ENCODE measurements at places on chromosomes 3 and 15.

DNA sequence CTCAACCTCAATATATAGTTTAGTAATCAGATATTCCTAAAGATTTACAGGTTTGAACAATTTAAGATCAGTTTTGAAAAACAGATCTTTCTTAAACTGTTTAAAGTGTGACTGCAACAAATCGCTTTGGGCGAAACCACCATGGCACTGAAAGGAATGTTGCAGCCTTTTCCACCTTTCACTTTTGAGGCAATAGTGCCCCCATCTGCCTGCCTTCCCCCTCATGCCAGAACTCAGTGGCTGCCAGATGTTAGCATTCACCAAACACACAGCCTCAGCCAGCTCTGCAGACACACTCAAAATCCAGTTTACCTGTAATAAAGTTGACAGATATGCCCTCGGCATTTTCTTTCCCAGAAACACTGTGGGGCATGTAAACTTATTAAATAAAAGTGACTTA is 3.3 kb downstream of the LYSMD4 start:
- peak; percentile 35 for DNase-seq

DNA sequence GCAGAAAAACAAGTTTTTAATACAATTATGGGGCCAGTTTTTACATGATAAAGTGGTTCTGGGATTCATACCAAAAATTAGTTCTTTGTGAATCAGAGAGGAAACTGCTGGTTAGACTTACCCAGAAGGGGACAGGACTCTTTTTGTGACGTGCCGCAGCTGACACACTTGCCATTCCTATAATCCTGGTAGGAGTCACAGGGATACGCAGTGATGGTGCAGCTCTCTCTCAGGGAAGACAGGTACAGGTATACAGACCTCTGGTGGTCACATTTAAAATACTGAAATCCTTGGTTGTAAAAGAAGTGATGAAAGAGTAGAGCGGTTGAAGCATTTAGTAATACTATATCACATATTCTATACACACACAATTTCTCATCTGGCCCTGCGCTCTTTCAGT is 20.2 kb upstream of the TMEM41A start:
- no peak for DNase-seq

DNA sequence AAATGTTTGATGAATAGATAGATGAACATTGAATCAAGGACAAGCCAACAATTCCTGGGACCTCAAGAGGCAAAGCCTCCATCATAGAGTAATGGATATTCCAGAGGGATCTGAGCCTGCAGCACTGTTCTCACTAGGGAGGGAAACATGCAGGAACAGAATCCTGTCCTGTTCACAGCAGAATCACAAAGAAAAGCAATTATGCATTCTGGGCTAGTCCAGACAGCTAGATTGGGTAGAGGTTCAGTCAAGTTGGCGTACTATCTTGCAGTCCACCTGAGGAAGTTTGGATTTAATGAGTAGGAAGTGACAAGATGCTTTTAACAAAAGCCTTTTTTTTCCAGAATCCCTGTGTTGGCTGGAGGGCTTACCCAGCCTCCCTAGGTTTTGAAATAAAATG is 314.5 kb upstream of the SEMA6D start:
- DNase-seq: no peak

DNA sequence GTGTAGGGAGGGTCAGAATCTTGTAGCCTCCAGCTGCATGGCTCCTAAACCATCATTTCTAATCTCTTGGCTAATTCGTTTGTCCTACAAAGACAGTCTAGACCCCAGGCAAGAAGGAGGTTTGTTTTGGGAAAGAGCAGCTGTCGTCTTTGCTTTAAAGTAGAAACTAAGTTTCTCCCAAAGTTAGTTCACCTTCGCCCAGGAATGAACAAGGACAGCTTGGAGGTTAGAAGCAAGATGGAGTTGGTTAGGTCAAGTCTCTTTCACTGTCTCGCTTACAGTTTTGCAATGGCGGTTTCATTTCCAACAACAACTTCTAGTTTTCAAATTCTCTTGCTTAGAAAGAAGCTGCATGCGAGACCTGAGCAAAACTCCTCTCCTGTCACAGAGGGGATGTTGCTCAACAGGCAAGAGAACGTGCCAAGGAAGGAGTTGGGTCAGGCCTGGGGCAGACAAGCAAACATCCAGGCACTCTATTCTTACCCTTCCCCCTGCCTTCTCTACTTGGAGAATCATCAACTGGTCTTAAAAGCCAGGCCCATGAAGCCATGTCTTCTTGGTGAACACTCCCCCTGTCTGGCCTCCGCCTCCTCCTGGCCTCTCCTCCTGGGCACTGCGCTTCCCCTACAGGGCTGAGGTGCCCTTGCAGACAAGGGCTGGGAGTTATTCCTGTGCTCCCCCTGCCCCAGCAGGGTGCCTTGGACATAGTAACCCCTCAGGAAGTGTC is 57.6 kb downstream of the TMEM44 start:
- no peak for DNase-seq

DNA sequence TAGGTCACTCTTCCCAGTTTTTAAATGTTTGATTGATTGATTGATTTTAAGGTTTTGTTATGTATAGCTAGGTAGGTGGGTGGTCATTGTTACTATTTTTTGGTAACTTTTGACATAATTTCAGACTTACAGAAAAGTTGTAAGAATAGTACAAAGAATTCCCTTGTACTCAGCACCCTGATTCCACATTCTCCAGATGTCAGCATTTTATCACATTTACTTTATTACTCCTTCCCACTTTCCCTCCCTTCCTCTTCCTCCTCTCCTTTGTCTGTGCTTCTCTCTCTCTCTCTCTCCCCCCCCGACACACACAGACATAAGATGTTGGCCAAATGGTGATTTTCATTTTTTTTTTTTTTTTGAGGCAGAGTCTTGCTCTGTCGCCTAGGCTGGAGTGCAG is 14.8 kb downstream of the IDH3A start:
- no peak for DNase-seq

GRCh38 chr3:11096266-11097139 is 57.8 kb upstream of the HRH1 start:
- DNase-seq: peak; percentile 13

DNA sequence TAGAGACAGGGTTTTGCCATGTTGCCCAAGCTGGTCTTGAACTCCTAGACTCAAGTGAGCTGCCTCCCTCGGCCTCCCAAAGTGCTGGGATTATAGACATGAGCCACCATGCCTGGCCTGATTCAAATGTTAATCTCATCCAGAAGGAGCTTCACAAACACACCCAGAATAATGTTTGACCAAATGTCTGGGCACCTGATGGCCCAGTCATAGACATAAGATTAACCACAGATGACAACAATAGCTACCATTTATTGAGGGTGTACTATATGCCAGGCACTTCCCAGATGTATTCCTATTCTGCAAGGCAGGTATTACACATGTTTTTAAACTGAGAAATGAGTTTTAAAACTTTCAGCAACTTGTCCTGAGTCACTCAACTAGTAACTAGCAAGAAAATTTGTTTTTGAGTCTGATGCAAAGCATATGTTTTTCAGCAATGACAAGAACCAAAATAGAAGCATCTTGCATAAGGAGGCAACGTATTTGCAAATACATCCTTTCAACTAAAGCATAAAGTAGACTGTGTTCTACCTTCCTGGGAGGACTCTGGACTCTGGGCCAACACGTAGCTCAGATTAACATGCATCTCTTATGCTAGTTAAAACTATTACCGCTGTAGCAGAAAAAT is 8.1 kb upstream of the SPG21 start:
- no peak for DNase-seq

- DNase-seq: no peak
These were observed 128.1 kb downstream of the MBNL1 start for GRCh38 chr3:152396867-152397266.

DNA sequence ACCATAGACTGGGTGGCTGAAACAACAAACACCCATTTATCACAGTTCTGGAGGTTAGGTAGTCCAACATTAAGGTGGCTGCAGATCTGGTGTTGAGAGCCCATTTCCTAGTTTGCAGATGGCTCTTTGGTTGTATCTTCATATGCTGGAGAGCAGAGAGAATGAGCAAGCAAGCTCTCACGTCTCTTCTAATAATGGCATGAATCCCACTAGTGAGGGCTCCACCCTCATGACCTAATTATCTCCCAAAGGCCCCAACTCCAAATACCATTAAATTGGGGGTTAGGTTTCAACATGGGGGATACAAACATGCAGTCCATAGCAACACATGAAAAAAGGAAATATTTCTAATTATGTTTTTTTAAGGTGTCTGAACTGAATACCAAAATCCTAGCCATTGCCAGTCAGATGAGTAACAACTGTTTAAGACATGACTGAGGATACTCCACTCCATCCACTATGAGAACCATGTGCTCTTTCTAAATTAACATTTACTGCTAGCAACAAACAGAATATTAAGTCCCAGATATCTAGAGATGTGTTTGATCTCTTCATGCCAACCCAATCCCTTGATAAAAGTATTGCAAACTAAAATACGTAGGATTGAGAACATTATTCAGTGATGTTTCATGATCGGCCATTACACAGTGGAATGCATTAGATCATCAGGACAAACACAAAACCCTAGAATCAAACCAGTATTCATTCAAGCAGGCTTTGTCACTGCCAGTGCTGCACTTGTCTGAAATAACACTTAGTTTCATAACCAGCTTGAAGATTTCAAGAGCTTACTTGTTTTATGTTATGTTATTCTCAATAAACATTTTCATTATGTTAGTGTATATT is 340.3 kb downstream of the SLC9A9 start:
- no peak for DNase-seq

GRCh38 chr3:123347691-123348264 is 101.1 kb downstream of the ADCY5 start:
- DNase-seq: no peak

- no peak for DNase-seq
These were observed 46.9 kb downstream of the MBNL1 start for GRCh38 chr3:152315623-152316022.

- DNase-seq: no peak
These were observed 54.5 kb downstream of the SATB1 start for GRCh38 chr3:18370672-18371071.

DNA sequence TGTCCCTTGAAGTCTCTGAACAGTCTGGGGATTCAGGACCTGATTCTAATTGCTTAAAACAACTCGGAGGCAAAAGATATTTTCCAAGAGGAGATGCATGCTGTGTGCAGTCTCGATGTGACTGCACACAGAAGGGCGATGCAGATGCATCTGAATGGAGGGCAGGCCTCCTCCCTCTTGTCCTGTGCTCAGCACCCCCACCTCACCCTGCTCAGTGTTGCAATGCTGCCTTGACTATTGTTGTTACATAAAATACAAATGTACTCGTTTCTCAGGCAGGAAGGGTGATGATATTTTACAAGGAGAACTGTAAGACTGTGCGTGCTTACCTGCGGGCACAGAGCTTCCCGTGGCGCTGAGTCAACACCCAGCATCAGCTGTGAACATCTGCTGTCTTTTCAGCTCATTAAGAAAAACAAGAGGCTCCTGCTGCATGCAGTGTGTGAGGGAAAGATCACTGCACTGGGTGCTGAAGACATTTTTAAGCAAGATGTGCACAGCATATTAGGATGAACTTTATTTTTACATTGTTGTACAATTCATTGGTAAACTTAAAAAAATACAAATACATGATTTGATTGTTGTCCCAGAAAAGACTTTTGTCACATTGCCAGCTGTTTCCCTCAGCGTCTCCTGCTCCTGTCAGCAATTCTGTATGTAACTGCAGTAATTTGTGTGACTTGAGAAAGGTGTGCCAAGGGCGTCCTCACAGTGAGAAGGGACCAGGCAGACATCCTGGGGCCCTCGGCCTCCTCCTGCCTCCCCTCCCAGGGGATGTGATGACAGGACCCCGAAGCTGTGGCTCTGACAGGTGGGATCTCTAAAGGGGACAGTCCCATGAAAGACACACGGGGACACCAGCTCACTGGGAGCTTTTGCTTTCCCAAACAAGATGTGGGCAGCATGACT is 56.3 kb upstream of the RPL32 start:
- DNase-seq: no peak

GRCh38 chr3:150114873-150115540 is 144.3 kb upstream of the PFN2 start:
- no peak for DNase-seq

DNA sequence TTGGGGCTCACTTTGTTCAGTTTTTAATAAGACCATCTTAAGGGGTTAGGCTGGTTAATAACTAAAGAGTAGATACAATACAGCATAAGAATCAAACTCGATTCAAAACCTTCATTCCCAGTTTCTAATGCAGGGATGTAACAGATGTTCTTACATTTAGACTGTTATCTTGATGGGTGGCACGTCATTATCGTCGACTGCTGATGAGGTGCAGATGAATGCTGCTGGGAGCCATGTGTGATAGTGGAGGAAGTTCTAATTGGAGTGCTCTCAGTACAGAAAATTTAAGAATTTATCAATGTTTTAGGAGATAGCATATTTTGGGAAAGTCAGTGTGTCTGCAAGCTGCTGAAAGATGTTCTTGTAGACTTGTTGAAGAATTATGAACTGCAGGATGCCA is 331.5 kb downstream of the PTPRG start:
- no peak for DNase-seq

DNA sequence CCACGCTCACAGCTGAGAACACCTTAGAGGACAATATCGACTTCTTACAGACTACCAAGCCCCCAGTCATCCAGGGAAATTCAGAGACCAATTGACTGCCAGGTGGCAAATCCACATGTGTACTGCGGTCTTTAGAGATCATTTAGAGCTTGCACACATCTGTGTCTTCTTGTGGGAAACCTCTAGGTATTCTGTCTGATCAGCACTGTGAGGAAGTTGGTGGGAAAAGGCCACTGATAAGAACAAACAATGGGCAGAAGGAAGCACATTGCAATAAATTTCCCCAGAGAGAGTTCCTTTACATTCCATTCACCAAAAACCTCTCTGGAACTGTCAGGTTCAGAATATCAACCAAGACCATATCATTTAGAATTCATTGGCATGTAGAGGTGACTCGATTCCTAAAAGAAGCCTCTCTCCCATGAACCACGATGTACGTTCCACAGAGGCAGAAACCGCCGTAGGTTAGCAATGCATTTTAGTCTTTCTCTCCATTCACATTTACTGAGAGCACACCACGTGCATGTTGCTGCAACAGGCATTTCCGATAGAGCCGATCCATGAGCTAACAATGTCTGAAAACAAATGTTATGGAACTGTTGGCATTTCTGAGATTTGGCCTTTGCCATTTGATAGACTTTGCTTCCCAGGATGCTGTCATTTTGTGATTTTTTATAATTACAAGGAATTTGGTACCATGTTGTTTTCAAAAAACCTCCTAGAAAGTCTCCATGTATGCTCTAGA is 287.3 kb upstream of the TPRG1 start:
- DNase-seq: no peak

GRCh38 chr3:57281715-57282114 is 10.8 kb downstream of the ASB14 start:
- peak; percentile 6 for DNase-seq

DNA sequence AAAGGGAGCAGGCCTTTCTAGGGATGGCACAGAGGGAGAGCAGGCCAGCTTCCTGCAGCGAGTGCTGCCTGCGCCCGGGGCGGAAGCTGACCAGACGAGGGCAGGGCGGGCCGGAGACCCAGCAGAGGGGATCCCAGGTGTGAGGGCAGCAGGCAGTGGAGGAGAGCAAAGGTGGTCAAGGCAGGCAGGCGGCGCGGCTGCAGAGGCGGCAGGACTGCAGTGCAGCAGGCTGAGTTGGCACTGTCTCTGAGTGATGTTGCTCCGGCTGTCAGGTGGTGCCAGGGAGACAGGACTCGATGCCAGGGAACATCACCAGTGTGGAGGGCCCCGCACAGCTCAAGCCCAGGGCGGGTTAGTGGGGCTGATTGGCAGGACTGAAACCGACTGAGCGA is 22.3 kb upstream of the PLXNA1 start:
- no peak for DNase-seq

GRCh38 chr15:78944202-78944625 is 632 bp downstream of the CTSH start:
- no peak for DNase-seq

All from hematopoietic multipotent progenitor cell treated with erythropoietin and hydrocortisone succinate and interleukin-3 and kit ligand, for 8 days (in vitro differentiated cells).